D341Med (cell line): ENCODE measurements at places on chromosomes 5 and 9.

DNA sequence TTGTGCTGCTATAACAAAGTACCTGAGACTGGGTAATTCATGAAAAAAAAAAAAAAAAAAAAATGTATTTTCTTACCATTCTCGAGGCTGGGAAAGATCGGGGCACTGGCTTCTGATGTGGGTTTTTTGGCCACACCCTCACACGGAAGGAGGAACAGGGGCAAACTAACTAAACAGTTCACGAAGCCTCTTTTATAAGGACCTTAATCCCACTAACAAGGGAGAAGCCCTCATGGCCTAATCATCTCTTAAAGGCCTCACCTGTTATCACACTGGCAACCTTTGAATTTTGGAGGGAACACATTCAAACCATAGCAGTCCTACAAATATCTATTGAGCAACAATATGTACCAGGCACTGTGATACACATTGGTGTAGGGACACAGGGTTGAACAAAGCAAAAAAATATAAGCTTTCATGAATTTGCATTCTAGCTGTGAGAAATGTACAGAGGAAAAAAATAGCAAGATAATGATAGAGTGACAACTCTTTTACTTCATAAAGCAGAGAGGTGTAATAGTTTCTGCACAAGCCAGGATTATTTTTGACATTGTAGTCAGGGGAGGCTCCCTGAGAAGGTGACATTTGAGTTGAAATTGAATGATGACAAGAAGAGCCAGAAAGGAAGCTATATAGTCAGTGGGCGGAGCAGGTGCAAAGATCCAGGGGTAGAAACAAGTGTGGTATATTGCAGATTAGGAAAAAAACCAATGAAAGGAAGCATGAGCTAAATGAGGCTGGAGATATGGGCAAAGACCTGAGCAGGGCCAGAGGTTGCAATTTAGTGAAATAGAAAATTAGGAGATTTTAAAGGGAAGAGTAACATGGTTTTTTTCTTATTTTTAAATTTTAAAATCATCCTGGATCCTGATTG, 68.1 kb upstream of the GRAMD2B start:
- no peak for DNase-seq

- no peak for DNase-seq
These were observed 244.5 kb downstream of the NR2F1-AS1 start for GRCh38 chr5:93336330-93337110.

GRCh38 chr5:174532455-174533453, 191.6 kb upstream of the MSX2 start:
- peak; percentile 74 for DNase-seq

DNA sequence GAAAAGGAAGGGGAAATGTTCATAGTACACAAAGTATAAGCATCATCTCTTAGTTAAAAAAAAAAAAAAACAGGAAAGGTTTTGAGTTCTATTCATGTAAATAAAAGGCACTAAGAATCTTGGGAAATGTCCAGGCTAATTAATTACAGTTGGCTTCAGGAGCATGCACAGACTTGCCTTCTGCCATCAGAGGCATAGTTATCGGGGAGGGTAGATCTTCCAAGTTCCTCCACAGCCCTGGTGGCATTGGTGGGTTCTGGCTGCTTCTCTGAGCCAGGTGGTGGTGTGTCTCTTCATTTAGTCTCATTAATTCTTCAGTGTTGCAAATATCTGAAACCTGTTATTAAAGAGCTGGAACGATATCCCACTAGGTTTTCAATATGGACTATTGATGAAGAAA, 85.2 kb downstream of the TMEM252 start:
- DNase-seq = no peak

GRCh38 chr9:22157276-22157675, 148.2 kb upstream of the CDKN2B start:
- DNase-seq = no peak

- DNase-seq = no peak
These were observed 163.7 kb upstream of the TRPC7 start for GRCh38 chr5:136529081-136529480.

DNA sequence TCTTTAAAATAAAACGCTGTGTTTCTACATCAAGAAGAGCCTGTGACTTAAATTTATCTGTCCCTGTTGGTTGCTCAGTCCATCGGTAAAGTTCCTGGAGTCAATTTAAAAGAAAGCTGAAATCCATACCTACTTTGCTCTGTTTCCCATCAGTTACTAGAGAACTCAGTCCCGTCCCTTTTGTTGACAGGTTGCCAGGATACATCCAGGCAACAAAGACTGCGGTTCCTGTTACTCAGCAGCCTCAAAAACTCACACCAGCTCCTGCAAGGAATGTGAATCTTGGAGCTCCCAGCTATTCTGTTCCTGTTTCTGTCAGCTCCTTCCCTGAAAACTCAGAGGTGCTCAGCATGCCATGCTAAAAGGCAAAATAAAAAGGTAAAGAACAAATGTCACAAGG, at the start of gene ZNF474:
Gene ZNF474, plus strand, starts transcription at position 241 of the 400 bp plus-strand sequence. CDS start 22,445 bp downstream, outside the sequence.
- DNase-seq = no peak

DNA sequence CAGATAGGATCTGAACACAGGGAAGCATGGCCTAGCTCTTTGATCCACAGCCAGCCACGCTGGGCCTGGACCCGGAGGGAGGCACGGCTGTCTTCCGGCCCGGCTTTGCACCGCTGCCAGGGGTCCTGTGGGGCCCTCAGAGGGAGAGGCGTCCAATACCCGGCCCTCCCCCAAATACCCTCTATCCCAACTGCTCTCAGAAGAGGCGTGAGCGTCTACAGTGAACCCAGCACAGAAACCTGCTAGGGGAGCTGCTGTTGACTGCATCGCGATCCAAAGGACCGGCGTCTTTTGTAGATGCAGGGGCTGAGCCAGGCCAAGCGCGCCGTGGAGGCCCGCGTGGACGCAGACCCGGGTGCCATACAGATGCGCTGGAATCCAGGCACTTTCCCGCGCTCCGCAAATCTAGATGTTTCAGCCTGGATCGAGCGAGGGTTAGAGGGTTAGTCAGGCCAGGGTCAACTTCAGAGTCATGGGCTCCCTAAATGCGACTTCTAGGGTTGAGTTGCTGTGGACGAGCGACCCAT, 1.1 kb upstream of the TCF7 start:
- DNase-seq = no peak

DNA sequence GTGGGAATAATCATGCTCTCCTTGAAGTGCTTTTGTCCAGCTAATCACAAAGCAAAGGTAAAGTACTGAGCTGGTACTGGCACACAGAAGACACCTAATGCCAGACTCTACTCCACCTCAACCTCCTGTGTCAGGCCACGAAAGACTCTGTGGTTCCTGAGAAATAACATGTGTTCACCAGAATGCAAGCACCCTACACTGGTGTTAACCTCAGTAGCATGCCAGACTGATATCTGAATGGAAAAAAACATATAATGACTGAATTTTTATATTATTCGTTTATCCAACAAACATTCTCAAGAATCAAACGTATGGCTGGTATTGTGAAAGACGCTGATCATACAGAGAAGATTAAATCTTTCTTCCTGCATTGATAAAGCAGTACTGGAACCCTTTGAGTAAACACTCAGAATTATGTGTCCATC, 97.1 kb upstream of the IFNE start:
- DNase-seq = no peak

DNA sequence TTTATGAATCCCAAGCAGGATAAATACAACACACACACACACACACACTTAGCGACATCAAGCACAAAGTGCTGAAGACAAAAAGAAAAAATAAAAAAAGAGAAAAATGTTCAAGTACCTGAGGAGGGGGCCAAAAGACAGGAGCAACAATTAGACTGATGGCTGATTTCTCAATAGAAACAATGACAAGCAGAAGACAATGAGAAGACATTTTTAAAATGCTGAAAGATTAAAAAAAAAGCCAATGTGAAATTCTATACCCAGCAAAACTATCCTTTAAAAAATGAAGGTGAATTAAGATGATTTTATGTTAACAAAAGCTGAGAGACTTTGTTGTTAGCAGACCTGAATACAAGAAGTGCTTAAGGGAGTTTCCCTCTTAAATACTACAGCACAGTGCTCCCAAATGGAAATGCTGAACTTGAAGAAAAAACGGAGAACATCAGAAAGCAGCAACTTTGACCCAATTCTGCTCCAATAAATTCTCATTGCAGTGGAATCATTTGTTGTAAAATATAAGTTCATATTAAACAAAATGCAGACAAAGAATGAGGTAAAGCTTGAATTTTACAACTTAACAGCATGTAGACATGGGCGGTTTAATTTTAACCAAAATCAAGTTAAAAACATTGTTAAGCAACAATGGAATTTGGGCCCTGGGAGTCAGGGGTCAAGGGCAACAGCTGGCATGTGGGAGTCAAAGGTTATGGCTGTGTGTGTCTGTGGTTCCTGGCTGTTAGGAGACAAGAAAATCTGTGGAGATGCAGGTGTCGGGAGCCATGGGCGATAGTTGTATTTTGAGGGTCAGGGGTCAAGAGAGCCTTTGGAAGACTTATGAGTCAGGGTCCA, 776 bp upstream of the RANBP17 start:
- DNase-seq = no peak

DNA sequence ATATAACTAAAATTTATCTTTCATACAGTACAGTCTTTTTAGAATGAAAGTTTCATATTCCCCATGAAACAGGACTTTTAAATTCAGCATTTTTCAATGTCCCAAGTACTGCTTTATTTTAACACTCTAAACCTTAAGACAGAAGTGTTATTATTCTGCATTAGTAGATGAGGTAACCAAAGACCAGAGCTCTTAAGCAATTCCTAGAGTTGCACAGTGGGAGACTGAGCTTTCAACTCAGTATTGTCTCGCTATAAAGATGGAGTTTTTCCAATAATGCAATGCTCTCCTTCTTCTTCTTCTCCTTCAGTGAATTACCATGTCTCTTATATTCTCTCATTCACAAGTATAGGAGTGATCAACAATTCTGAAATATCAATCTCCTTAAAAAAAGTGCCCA, 479.7 kb downstream of the CETN3 start:
- no peak for DNase-seq

DNA sequence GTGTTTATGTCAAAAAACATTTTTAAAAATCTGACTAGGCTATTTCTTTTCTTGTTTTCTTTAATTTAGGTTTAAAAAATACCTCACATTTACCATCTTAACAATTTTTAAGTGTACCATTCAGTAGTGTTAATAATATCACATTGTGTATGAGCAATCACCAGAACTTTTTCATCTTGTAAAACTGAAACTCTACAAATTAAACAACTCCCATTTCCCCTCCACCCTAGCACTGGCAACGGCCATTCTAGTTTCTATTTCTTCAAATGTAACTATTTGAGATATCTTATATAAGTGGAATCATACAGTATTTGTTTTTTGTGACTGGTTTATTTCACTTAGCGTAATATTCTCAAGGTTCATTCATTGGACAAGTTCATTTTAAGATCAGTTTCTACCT, 27.7 kb downstream of the PLCXD3 start:
- DNase-seq = no peak

GRCh38 chr9:91066856-91067255, 265.2 kb downstream of the SYK start:
- no peak for DNase-seq

- no peak for DNase-seq
These were observed 42.7 kb downstream of the SYK start for GRCh38 chr9:90844326-90844725.

DNA sequence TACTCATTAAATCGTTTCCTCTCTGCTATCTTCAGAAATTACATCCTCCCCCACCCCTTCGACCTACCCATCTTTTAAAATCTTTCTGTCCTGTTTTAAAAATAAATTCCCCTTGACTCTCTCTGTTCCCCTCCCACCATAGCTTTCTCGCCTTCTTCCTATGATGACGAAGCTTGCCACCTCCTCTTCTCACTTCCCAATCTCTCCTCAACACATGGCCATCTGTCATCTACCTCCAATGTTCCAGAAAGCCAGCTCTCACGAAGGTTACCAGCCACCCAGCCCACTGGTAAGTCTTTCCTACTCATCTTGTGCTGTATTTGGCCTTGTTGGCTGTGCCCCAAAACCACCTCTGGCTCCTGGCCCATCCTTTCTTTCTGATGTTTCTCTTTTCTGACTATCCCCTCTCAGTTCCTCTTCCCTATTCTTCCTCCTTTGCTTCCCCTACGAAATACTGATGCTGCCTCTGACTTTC, 346.3 kb downstream of the ENC1 start:
- DNase-seq = no peak

GRCh38 chr9:124818431-124819281, 34.6 kb upstream of the WDR38 start:
- DNase-seq = no peak

DNA sequence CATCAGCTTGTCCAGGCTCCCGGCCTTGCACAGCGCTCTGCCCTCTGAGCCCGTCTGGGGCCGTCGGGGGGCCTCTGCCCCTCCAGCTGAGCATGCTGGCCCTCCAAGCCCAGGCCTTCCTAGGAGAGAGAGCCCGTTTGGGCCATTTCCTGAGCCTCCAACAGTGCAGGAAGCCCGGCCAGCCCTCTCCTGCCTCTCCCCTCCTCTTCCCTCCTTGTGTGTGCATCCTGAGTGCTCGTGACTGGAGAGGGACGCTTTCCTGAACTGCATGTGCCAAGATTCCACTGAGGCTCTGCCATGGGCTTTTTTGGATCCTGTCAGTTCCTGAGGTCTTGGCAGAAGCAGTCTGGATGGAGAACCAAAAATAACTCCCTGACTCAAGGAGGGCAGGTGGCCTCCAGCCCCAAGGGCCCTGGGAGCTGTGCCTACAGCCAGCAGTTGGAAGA, 15.6 kb downstream of the OLFM1 start:
- no peak for DNase-seq

- no peak for DNase-seq
These were observed 176.7 kb upstream of the ZNF608 start for GRCh38 chr5:124923131-124923530.

- DNase-seq = no peak
These were observed 43.7 kb upstream of the TRPC7 start for GRCh38 chr5:136409000-136409399.

- no peak for DNase-seq
These were observed 133.4 kb upstream of the SLC30A5 start for GRCh38 chr5:68960456-68960855.

- no peak for DNase-seq
These were observed 65.3 kb upstream of the TGFBR1 start for GRCh38 chr9:99039505-99040182.

DNA sequence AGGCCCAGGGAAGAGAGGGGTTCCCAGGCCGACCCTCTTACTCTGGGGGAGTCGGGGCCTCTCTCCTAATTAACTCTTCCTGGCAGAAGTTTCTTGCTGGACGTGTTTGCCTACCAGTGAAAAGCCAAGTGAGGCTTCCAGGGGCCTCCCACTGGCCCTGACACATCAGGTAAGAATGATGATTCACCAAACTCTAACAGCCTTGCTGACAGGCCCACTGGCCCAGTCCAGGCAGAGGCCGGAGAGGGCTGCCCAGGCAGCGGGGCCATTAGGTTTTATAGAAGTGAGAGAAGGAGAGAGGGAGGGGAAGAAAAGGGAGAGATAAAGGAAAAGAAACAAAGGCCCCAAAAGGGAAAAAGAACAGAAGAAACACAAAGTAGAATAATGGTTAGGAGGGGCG, 50.8 kb upstream of the FOXE1 start:
- no peak for DNase-seq

- no peak for DNase-seq
These were observed 25.6 kb upstream of the SPATA31D4 start for GRCh38 chr9:81902626-81903025.
